Stimulated activated CD8-positive, alpha-beta memory T cell treated with anti-CD3 and anti-CD28 coated beads, Interleukin-15, amount 100 ng/mL, for 4 hours (primary cell): ENCODE measurements at places on chromosomes 4 and X.

DNA sequence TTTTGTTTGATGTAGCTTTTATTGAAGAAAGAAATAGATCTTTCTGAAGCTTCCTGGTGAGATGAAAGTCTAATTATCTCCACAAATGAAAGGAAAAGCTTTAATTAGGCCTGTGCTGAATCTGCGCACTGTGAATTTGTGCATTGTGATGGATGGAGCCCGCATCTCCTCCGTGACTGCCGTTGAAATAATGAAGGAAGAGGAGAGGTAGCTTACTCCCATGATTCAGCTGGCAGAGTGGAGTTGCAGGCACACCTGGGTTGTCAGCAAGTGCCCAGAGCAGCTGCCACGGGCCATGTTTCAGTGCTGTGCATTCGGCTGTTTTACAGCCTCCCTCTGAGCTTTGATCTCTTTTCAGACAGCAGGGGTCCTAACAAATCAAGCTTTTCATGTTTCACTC is 735.3 kb upstream of the TENM3 start:
- no peak for DNase-seq

- no peak for DNase-seq
Measured at GRCh38 chr4:26173619-26174018, 147.2 kb upstream of the RBPJ start.

DNA sequence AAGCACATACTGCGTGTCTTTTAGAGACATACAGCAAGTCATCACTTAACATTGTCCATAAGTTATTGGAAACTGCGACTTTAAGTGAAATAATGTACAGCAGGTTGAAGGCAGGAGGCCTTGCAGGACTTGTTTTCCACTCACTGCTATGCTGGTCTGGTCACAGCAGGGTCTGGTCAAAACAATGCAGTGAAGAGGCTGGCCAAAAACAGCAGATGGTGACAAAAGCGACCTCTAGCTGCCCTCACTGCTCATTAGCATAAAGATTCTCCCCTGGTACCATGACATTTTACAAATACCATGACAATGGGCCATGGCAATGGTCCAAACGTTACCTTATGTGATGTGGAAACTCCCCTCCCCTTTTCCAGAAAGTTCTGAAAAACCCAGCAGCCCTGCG is 1283.6 kb downstream of the FSTL5 start:
- no peak for DNase-seq

DNA sequence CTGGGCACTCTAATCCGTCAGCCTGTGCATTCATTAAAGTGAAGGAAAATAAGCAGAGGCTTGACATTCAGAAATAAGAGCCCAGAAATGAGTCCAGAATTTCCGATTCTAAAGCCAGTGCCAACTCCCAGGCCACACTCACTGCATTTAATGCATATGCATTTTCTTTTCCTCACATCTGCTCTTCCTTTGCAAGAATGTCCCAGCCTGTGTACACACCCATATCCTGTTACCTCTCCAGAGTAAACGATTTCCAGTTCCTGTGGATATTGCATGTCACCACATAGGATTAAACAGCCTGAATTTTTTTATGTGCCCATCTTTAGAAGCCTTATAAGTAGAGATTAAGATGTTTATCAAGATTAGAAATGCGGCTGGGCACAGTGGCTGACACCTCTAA is 27.5 kb downstream of the ARX start:
- no peak for DNase-seq

DNA sequence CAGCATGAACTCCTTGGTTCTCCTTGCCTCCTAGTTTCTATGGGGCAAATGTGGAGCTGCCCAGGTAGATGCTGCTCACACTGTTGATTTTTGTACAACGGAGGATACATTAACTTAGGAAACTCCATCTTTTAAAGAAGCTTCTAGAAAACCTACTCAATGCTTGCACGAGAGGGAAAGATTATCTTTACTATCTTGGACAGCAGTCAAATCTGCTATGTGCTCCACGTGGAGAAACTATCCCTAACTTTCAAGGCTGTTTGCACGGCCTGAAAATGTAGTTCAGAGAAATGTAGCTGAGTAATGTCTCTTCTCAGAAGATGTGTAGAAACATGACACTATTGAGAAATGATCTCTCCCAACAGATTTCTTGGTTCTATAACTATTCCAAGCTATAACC is 1530.9 kb upstream of the PABPC4L start:
- DNase-seq = no peak

DNA sequence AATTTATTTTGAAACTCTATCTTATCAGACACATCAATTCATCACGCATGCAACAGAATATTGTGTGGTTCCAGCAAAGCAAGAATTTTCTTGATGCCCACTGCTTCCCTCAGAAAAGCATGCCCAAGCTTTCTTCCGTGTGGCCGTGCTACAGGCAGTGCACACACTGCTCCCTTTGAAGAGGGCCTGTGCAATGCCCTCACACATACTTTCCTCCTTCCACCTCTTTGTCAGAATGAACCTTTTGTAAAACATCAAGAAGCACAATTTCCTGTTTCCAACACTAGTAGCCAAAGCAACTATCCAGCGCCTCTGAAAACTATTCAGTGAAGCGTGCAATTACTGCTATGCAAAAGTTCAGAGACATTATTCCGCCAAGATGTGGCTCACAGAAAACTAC is 201.7 kb downstream of the NLGN4X start:
- DNase-seq = no peak

DNA sequence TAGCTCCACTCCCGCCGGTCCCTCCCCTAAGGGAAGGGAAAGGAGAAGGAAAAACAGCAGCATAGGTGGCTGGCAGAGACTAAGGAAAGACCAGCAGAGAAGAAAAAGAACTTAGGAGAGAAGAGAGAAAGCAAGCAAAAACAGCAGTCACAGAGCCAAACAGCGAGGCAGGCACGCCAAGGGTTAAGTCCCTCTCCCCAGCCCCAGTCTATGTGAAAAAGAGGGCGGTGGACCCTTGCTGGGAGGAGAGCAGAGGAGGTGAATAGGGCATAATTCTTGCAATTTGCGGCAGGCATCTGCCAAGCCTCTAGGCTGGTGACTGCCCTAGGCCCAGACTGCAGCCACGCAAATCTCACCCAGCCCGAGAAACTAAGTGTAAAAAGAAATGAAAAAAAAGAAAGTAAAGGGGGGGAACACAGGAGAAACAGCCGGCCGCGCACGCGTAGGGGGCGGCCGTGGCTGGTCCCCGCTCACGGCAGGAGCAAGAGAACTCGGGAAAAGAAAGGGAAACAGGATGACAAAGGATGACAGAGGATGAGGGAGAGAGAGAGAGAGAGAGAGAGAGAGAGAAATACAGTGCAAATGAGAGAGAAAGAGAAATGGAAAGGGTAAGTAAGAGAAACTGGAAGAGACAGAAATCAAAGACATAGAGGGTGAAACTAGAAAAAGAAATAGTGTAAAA is 48.6 kb downstream of the MAGEA9 start:
- DNase-seq = no peak

GRCh38 chr4:168540086-168540485 is 43.2 kb downstream of the PALLD start:
- no peak for DNase-seq

- no peak for DNase-seq
Measured at GRCh38 chrX:154469880-154470279, 9.2 kb downstream of the LAGE3 start.

- DNase-seq = no peak
Measured at GRCh38 chr4:78529569-78530209, 21.9 kb upstream of the ANXA3 start.

- no peak for DNase-seq
Measured at GRCh38 chr4:185880571-185880970, 68.6 kb upstream of the SORBS2 start.
